ENCODE measurements at places on chromosomes 11 and 22.

DNA sequence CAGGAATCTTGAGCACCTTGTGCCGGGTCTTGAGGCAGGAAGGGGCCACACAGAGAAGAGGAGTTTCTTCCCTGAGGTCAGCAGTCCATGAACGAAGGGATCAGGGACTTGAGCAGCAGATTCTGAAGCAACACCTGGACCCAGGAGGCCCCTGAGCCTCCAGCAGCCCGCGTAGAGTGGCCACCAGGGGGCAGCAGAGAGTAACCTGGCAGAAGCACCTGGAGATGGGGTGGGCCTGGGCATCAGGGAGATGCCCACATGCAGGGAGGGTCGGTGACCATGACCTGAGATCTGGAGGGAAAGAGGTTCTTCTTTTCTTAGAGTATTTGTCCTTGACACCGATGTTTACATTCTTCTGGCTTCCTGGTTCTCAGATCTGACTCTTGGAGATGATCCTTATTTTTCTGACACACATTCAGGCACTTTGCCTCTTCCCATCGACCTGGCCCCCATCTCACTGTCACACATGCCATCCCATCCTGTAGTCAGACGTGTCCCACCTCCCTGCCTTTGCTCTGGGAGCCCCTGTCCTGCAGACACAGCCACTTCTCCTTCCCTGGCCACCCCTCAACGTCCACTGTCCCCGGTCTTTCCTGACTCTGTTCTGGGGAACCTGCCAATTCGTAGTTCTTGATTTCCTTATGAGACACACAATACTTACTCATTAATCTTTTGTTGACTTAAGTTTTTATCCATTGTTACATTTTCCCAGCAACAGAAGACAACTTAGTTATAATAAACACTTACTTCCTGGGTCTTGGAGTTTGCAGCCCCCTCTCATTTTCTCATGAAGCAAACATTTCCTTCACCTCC lies 66.5 kb downstream of the GGTLC2 start:
- DNase-seq = no peak

DNA sequence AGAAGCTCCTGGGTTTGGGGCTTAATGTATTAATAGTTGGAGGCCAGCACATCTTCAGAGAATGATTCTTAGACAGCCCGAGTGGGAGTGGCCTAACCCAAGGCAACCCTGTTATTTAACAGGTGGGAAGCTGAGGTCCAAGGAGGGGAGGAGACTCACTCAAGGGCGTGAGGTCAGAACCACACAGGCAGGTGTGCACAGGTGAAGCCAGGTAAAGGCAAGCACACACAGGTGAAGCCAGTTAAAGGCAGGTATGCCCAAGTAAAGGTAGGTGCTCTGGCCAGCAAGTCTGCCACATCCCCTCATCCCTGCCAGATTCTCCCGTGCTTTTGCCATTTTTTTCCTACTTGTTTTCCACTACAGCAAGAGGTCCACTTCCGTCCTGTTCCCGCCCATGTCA lies 2.9 kb upstream of the SHANK2 start:
- DNase-seq = no peak

- no peak for DNase-seq
Measured at GRCh38 chr11:85752890-85753581, 57.9 kb downstream of the SYTL2 start.

DNA sequence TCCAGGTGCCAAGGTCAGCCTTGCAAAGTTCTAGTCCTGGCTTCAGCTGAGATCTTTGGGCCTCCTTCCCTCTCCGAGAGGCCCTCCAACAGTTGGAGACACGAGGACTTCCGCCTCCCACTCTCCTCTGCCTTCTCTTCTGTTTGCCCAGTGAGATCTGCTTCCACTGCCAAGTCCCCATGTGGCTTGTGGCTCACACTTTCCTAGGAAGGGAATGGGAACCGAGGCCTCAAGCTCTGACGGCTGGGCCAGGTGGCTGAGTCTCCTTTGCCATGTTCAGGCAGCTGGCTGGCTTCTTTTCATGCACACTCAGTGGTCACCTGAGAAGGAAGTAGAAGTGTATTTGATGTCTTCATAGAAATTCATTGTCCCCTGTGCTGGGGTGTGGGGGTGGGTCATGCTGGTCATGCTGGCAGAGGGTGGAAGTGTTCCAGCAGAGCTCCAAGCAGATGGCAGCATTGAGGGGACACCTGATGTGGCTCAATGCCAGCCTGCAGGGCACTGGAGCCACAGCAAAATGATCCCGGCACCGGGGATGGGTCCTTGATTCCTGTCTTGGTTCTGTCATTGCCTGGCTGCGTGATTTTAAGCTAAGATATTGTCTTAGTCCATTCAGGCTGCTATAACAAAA lies 130.4 kb downstream of the ADAMTS15 start:
- no peak for DNase-seq

DNA sequence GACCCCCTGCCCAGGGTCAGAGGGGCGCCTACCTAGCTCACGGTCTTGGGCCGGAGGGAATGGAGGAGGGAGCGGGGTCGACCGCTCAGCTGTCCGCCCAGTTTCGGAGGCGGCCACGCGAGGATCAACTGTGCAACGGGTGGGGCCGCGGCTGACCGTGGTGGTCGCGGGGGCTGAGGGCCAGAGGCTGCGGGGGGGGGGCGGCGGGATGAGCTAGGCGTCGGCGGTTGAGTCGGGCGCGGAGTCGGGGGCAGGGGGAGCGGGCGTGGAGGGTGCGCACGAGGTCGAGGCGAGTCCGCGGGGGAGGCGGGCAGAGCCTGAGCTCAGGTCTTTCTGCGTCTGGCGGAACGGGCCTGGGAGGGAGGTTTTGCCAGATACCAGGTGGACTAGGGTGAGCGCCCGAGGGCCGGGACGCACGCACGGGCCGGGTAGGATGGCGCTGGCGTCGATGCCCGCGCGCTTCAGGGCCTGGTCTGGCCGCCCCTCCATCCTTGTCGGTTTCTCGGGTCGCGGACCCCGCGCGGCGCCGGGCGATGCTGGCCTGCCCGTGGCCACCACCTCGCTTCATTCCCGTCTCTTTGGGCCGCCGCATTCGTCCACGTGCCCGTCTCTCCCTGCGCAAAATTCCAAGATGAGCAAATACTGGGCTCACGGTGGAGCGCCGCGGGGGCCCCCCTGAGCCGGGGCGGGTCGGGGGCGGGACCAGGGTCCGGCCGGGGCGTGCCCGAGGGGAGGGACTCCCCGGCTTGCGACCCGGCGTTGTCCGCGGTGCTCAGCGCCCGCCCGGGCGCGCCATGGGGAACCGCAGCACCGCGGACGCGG lies at the start of gene DRD4:
DRD4 (plus strand) TSS at position 759 of the 822 bp plus-strand sequence; CDS start at position 795, 36 bp downstream.
- DNase-seq = no peak

- no peak for DNase-seq
Measured at GRCh38 chr11:84413549-84413948, 1127.4 kb upstream of the CCDC90B start.

DNA sequence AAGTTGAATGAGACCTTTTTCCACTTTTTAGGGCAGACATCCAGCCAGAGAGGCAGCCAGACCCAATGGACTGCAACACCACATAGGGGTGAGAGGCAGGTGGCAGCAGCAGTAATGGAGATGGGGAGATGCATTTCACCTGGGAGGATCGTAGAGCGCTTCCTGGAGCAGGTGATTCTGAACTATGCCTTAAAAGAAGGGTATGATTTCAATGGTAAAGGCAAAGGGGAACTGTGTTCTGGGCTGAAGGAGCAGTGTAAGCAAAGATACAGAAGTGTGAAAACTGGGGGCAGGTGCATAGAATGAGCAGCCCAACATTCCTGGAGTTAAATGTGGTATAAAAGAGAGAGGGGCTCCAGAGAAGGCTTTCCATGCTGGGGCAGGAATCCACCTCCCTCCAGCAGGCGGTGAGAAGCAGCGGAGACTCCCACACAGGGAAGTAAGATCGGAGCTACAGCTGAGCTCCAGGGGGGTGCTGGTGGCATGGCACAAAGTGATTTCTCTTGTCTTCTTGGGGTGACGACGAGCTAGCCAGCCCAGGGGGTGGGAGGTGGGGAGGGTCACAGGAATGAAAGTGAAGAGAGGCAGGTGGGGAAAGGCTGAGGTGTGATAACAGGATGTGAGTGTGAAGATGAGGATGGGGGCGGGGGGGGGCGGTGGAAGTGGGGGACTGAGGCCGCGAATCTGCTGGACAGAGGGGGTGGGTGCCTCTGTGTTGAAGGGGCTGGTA lies 4.3 kb upstream of the SERHL2 start:
- DNase-seq = no peak

DNA sequence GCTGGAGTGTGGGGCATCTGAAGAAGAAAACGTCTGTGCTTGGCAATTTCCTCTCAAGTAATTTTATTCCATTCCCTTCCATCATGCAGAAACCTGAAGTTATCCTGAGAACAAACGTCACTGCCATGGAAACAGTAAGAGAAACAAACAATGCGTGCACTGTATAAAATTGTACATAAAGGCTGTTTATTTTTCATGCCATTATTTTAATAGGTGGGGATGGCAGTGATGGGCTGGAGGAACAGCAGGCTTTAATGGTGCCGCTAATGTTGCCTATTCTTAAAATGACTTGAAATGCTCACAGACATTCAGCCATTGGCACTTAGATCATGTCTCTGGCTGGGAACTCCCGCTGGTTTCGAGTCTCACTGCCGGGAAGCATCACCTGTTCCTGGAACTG lies 7.5 kb upstream of the SEZ6L start:
- no peak for DNase-seq

- DNase-seq = no peak
Measured at GRCh38 chr11:61707574-61707973, 27.4 kb downstream of the DAGLA start.

GRCh38 chr22:38494498-38494897 lies 11.6 kb downstream of the DDX17 start:
- no peak for DNase-seq

- no peak for DNase-seq
Measured at GRCh38 chr22:44215287-44215686, 34.6 kb downstream of the PARVG start.

DNA sequence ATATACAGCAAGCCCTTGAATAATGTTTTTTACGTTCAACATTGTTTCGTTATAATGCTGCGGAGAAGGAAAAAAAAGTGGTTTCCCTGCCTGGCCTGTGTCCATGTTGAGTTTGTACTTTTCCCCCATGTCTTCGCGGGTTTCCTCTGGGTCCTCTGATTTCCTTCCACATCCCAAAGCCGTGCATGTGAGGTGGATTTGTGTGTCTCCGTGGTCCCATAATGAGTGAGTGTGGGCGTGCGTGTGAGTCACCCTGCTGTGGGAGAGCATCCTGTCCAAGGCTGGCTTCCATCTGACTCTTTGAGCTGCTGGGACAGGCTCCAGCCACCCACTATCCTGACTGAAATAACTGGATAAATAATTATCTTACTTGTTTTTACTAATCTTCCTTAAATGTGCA lies 29.6 kb upstream of the SNX19 start:
- peak; percentile 49 for DNase-seq

DNA sequence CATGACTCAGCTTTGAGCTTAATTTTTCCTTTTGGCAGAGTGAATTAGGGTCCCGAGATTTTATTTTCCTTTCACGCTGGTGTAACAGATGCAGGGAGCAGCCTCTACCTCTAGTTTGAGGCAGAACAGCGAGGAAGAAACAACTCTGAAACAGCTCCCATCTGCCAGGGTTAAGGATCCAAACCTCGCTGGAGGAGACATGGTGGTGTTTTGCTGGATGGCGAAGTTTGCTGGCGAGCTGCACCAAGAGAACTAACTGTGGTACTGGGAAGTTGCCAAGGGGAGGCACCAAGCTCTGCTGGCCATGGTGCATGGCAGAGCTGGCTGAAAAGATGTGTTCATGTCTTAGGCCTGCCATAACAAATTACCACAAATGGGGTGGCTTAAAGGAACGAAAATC lies 7.6 kb upstream of the ALKBH3 start:
- no peak for DNase-seq

DNA sequence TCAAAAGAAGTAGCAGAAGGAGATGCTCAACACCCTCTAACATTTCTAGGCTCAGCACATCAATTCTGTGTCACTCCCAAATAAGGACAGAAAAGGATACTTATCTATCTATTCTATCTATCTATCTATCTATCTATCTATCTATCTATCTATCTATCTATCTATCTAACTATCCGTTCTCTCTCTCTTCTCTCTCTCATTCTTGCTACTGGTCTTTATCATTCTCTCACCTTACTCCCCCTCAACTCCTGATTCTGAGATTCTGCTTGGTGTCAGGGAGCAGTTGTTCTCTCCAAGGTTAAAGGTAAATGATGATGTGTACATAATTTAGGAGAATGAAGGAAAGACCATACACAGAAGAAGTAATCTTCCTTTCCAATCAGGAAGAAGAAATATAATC lies at the start of gene OR10G6:
OR10G6 (minus strand) TSS at position 43 of the 400 bp plus-strand sequence; CDS start at position 43, 0 bp downstream.
- no peak for DNase-seq

DNA sequence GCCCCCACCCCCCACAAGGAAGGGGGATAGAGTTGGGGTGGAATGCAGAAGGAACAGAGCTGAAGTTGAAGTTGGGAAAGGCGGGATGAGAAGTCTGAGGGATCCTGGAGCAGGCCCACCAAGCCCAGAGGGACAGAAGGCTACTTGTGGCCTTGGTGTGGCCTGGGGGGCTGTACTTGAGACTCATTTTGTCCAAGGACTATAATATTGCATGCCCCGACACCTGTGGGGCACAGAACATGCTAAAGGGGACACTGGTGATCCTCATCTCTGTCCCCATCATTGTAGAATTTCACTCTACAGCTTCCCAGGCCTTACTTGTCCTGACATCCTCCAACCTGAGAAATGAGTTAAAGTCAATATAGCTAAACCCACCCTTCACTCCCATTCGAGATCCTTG lies 1.3 kb downstream of the ESAM start:
- no peak for DNase-seq

DNA sequence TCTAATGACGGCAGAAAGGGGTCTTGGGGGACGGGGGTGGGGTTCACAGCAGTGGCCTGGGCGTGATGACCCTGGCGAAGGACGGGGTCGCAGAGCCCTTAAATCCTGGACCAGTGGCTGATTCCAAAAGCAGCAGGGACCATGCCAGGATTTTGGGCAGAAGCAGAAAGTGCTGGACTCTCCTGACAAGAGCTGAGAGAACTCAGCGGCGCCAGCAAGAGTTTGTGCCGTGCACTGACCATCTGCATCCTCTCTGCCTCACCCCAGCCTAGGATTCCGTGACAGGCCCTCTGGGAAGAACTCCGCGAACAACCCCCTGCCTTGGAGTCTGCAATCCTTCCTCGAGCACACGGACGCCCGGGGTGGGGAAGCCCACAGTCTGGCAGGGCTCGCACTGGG lies 644 bp upstream of the NDUFV1 start:
- no peak for DNase-seq

- DNase-seq = no peak
Measured at GRCh38 chr11:1231396-1232020, 8.6 kb downstream of the MUC5B start.

DNA sequence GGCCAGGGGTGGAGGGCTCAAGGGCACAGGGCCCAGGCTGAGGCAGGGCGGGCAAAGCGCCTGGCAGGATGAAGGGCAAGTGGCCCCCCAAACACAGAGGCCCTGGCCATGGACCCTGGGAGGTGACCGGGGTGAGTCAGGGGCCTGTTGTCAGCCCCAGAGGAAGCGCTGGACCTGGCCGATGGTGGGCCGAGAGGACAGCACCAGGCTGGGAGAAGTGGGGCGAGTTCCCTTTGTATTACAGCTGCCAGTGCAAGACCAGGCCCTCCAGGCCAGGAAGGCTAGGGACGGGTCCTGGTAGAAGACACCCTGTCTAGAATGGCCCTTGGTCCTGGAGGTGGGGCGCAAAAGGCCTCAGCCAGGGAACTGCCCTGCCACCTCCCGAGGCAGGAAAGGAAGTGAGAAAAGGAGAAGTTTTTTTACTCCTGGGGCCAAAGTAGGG lies 12.8 kb downstream of the CXCR5 start:
- DNase-seq = no peak

Measured in renal cortical epithelial cell (primary cell).